SW 1271 (cell line): ENCODE measurements at places on chromosomes 3 and 15.

- DNase-seq: no peak
These were observed 49.8 kb downstream of the PPCDC start for GRCh38 chr15:75073197-75073596.

DNA sequence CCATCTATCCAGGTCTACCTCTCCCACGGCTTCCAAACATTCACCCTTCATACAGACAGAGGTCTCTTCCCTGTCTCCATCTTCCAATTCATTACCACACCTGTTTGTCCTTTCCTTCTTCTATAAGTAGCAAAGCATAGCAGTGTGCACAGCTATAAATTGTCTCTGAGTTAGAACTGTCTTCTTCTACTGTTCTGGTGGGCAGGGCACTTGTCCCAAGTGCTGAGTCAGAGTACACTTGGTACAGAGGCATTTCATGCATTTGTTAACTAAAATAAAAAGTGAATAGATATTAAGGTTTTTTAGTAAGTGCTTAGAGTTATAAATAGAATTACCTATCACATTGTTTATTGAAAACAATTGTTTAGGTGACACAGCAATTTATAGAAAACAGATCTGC is 150.1 kb upstream of the CCDC54 start:
- DNase-seq: no peak

DNA sequence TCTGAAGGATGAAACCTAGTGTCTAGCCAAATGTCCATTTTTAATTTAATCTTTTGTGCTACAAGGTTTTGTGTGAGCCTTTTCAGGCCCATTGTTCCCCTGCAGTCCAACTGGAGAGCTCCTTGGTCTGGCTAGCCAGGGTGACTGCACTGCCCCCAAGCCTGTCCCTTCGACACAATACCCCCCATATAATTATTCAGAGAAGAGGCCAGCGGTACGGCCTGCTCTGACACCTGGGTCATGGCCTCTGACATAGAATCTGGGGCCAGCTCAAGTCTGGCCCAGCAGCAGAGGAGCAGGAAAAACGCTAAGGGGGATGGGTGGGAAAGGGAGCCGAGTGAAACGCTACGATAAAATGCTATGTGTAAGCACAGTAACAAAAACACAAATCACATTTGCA is 64.2 kb upstream of the PYGO1 start:
- no peak for DNase-seq

- DNase-seq: no peak
These were observed 346.6 kb upstream of the RBMS3 start for GRCh38 chr3:28934126-28934813.
